ENCODE measurements at places on chromosomes 12 and 14.

DNA sequence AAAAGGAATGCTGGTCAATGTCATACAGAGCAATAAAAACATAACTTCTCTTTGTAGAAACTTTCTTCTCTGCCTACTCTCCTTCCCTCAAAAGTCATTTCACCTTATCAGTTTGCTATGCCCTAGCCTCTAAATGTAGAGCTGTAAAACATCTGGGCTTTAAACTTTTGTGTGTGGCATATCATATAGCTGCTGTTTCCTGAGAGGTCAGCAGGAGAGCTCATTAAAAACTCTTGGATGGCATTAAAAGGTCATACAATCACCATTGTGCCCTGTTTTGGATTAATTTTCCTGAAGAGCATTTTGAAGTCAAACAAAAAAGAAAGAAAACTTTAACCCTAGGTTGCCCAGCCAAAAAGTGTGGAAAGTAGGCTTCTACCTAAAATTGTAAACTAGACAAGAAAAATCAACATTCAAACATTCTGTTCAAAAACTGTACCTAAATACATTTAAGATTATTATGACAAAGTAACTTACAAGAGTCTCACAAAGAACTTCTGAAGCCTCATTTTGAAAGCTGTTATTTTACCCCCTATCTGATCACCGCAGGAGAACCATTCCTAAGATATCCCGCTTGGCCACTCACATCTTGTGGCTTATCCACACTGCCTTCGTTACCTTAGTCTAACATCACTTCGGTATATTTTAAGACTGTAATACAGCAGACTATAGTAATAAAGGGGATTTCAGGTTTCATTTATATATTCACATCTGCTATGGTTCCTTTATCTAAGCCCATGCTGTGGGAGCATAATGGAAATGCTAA, 38.1 kb downstream of the TXNDC16 start:
- no peak for DNase-seq

DNA sequence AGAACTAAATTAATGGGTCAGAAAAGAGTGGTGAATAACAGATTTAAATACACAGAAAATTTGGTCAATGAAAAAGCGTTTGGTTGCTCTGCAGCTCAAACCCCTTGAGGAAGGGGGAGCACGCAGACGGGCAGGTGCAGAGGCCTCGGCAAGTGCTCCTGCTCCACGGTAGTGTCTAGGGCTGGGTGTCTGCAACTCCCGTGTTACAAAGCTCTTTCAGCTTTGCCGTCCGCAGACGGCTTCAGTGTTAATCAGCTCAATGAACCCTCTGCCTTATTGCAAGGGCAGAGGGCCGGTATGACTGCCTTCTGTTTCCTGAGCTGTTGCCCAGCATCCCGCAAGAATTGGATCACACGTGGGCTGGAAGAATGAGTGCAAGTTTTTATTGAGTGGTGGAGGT, 125.7 kb upstream of the TRHDE start:
- no peak for DNase-seq

DNA sequence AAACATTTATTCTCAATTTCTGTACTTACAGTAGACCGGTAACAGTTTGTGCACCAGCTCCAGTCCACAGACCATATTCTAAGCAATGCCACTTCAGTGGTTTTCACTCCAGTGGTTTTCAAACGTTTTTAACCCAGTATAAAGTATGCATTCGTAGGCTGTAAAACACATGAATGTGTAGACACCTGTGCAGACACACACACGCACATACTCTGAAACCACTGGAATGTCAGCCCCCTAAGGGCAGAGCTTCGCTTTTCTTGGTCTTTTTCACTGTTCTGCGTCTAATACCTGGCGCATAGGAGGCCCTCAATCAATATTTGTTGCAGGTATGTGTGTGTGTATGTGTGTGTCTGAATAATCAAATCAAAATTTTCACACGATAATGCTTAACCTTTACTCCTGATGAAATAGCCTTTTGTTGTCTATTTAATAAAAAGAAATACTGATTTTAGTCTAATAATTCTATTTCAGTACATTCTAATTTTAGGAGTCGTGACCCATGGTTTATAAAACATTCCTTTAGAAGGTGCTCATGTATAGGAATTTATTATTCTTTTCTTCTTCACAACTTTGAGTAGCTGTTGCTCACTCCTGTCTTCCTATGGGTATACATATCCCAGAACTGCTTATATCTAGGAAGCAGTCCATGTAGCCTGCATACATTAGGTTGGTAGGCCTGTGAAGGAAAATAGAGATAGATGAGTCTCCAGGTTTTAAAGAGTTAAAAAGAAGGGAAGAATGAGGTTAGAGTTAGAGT, 73.6 kb upstream of the REP15 start:
- no peak for DNase-seq

GRCh38 chr14:55519473-55520080, 60.4 kb upstream of the KTN1 start:
- DNase-seq = no peak

DNA sequence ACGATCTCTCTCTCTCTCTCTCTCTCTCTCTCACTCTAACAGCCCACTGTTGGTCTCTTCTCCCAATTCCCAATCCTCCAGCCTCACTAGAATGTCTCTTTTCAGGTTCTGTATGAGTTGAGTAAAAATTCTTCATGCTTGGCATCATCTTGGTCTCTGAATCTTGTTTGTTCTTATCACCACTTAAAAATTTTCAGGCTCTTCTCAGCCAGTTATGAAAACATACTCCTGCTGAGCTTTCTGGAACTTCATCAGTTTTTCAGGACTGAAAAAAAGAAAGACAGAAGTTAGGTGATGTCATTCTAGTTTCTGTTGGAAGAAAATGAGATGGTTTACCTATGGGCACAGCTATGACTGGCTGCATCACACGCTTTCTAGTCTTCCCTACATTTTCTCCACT, 11.5 kb upstream of the IL22 start:
- no peak for DNase-seq

DNA sequence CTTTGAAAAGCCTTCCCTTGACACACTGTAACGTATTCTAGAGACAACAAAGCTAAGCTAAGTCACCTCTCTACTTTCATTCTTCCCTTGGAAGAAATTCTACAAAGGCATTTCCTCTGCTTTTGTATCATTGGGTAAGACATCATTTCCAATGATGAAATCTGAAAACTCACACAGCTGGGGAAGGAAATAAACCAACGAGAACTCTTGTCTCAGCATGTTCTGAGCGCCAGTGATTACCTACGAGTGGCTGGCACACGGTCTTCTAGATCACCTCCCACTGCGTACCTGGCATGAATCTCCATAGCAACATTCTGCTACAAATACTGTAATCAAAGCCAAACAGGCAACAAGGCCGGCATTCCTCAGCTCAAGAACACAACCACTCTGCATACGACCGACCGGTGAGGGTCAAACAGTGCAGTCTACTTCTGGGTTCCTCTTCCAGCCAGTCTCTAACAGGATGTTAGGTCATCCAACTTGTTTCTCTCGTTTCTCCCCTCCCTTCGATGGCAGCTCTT, 7.6 kb downstream of the VPS37B start:
- no peak for DNase-seq
